Activated CD8-positive, alpha-beta T cell treated with anti-CD3 and anti-CD28 coated beads, Interleukin-2, amount 10 ng/mL, durations not matched to agents 7 days and 5 days (primary cell): ENCODE measurements at places on chromosomes 1 and 21. TPM values are rescaled to one million over a fixed set of nuclear protein-coding genes. Genes with fewer than 3 reads are reported as not detected.
A peak's percentile ranks its signal among the peaks of the same experiment; 100 is the strongest.

The DCST1 gene
- total RNA-seq, result not detected

The TEDDM1 gene
- total RNA-seq, result not detected

The KLF18 gene
- total RNA-seq, result not detected

The B4GALT3 gene
- total RNA-seq, result 34.2 TPM

The LAMB3 gene
- total RNA-seq, result 0.84 TPM

DNA sequence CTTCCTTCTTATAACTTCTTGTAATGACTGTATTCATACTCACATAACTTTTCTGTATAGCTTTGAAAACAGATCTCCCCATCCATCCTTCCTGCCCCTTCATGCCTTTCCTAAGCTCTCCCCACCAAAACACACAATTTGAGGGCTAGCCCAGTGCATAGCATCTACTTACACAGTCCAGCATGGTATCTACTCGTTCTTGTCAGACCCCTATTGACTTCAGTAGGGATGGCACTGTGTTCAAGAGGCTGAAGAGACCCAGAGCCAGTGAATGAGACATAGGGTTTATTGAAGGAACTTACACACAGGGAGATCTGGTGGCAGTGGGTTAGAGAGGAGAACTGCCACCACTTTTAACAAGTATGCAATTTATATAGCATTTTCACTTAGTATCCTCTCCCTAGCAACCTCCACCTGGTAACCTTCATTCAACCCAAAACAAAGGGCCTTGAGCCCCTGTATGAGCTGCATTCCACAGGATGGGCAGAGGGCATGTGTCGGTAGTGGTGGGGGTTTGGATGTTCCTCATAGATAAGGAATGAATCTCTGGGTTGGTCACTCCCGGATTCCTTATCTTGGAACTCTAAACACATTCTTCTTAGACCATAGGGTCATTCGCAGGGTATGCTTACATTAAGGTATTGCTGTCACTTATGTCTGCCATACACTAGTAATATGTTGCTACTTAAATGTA is 64.9 kb upstream of the GNG12 start:
- no peaks in the 10 kb centered on the region for H3K4me1 ChIP-seq
- no peak for DNase-seq
- H3K4me3 ChIP-seq, result no peak overlapping the region
- peaks cover 10% of the 10 kb centered on the region for H3K27me3 ChIP-seq
- H3K27ac ChIP-seq, result no peak overlapping the region
- no peaks in the 10 kb centered on the region for H3K36me3 ChIP-seq

- no peak for DNase-seq
- H3K36me3 ChIP-seq, result peaks cover 8% of the 10 kb centered on the region
- H3K4me3 ChIP-seq, result no peak overlapping the region
- peaks cover 17% of the 10 kb centered on the region for H3K4me1 ChIP-seq
These were observed 140.8 kb downstream of the PGBD5 start for GRCh38 chr1:230285351-230285750.

DNA sequence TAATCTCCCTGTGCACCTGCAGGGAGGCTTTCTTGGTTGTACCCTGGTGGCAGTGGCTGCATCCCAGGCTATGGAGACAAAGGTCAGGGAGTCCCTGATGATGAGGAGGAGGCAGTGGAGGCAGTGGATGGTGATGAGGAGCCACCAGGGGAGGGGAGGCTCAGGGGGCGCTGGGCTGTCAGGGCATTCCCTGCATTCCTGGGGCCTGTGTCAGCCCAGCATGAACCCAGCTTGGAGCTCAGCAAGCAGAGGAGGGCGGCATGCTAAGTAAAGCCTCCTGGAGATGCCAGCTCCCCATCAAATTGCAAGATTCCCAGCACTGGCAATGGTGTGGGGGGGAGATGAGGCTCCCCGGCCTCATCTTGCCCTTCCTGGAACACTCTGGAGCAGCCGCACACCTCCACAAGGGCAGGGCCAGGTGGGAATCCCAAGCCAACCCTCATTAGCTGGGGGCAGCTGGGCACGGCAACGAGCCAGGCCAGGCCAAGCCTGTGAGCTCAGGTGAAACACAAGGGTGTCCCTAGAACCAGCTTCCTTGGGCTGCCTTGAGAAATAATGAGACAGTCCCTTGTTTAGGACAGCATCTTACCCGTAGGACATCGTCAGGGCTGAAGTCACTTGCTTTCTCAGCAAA is 469.5 kb downstream of the MATN1 start:
- H3K4me1 ChIP-seq, result no peaks in the 10 kb centered on the region
- peaks cover 5% of the 10 kb centered on the region for H3K27me3 ChIP-seq
- H3K27ac ChIP-seq, result no peak overlapping the region
- H3K36me3 ChIP-seq, result no peaks in the 10 kb centered on the region
- no peak overlapping the region for H3K4me3 ChIP-seq

- no peak overlapping the region for H3K4me3 ChIP-seq
- peaks cover 10% of the 10 kb centered on the region for H3K27me3 ChIP-seq
- DNase-seq, result no peak
- H3K36me3 ChIP-seq, result no peaks in the 10 kb centered on the region
These were observed 77.6 kb downstream of the CLIC4 start for GRCh38 chr1:24822887-24823286.

GRCh38 chr1:182794676-182795201 is 5.2 kb downstream of the NPL start:
- H3K27me3 ChIP-seq, result peaks cover 9% of the 10 kb centered on the region
- H3K4me1 ChIP-seq, result peaks cover 11% of the 10 kb centered on the region
- no peak for DNase-seq
- H3K4me3 ChIP-seq, result no peak overlapping the region
- H3K27ac ChIP-seq, result no peak overlapping the region

- DNase-seq, result no peak
- H3K27ac ChIP-seq, result no peak overlapping the region
- no peaks in the 10 kb centered on the region for H3K27me3 ChIP-seq
- peaks cover 14% of the 10 kb centered on the region for H3K4me1 ChIP-seq
- H3K4me3 ChIP-seq, result no peak overlapping the region
These were observed 8.0 kb downstream of the RABGAP1L start for GRCh38 chr1:174167265-174167803.

DNA sequence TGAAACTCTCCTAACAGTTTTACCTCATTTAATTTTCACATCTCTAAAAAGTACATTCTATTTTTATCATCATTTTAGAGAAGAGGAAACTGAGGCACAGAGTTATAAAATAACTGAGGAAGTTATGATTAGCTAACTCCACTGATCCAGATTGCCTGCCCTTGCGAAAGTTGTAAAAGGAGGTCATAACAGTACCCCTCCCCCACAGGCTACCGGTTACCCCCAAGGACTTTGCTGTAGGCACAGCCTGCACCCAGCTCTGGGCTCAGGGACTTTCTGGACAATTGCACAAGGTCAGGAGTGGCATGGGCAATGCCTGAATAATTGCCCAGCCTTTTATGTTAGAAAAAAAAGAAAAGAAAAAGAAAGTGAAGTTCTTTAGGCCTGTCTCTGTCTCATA is 22.7 kb downstream of the PIGM start:
- peaks cover 28% of the 10 kb centered on the region for H3K27me3 ChIP-seq
- no peak overlapping the region for H3K27ac ChIP-seq
- no peaks in the 10 kb centered on the region for H3K36me3 ChIP-seq
- no peaks in the 10 kb centered on the region for H3K4me1 ChIP-seq
- DNase-seq, result no peak

- no peak for DNase-seq
- H3K4me1 ChIP-seq, result no peaks in the 10 kb centered on the region
- no peak overlapping the region for H3K4me3 ChIP-seq
- no peak overlapping the region for H3K27ac ChIP-seq
- no peaks in the 10 kb centered on the region for H3K36me3 ChIP-seq
These were observed 70.6 kb downstream of the TGFB2 start for GRCh38 chr1:218415726-218416125.

DNA sequence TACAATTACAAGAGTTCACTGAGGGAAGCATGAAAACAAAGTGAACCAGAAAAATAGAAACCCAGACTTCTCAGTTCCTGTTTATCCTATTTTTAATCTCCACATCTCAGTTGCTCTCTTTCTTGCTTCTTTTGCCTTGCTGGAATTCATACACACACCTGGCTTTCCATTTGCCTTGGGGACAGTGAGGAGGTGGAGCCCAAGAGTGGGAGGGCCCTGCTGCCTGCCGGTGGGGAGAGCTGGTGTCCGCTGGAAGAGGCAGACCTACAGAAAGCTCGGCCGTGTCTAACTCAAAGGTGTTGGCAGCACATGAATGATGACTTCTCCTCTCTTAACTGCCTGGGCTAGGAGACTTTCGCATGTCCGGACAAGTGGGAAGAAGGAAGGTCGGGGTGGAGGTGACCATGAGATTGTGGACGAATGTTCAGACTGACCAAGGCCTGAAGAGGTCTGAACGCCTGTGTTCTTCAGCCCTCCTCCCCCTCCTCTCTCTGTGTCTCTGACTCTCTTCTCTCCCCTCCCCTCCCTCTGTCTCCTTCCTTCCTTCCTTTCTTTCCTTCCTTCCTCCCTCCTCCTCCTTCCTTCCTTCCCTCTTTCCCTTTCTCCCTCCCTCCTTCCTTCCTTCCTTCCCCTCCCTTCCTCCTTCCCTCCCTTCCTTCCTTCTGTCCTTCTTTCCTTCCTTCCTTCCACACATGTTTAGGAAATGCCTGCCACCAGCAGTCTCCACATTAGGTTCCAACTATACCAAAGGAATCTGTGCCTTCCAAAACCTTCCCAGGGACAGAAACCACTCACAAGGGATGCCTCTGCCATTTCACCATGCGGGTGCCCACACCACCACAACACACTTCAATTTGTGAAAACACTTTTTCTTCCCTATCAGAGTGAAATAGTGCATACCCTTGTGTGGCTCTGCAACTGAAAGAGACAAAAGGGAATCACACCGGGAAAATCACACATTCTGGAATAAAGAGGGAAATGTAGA is 157.3 kb upstream of the RUNX1 start:
- no peak overlapping the region for H3K27ac ChIP-seq
- peaks cover 12% of the 10 kb centered on the region for H3K27me3 ChIP-seq
- DNase-seq, result no peak
- no peaks in the 10 kb centered on the region for H3K36me3 ChIP-seq
- H3K4me3 ChIP-seq, result no peak overlapping the region
- peaks cover 20% of the 10 kb centered on the region for H3K4me1 ChIP-seq

- peaks cover 27% of the 10 kb centered on the region for H3K36me3 ChIP-seq
- no peaks in the 10 kb centered on the region for H3K27me3 ChIP-seq
- no peak for DNase-seq
These were observed 13.1 kb downstream of the ECE1 start for GRCh38 chr1:21277180-21277579.

DNA sequence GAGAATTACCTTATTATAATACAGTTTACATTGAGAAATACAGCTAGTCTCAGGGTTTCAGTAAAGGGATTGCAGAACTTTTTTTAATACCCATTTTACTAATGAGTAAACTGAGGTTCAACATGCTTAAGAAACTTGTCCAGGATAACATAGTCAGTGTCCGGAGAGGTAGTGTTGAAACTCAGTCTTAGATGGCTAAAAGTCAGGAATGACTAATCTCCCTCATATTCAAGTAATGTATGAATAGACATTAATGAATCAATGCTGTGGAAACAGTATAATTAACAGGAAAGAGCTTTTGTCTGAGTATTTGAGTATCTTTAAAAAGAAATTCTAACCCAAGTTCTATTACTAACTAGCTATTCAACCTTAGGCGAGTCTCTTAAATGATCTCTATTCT is 397.6 kb downstream of the PLA2G4A start:
- DNase-seq, result no peak
- H3K27ac ChIP-seq, result no peak overlapping the region

GRCh38 chr1:36098650-36099365 is 10.1 kb downstream of the ADPRS start:
- peaks cover 10% of the 10 kb centered on the region for H3K4me1 ChIP-seq
- H3K27ac ChIP-seq, result no peak overlapping the region
- H3K27me3 ChIP-seq, result no peaks in the 10 kb centered on the region
- H3K4me3 ChIP-seq, result no peak overlapping the region
- DNase-seq, result no peak

- no peak overlapping the region for H3K4me3 ChIP-seq
- H3K36me3 ChIP-seq, result no peaks in the 10 kb centered on the region
- no peaks in the 10 kb centered on the region for H3K4me1 ChIP-seq
- no peak overlapping the region for H3K27ac ChIP-seq
These were observed 90.1 kb upstream of the SLC25A33 start for GRCh38 chr1:9449110-9449627.

GRCh38 chr1:200302921-200303290 is 106.9 kb downstream of the ZNF281 start:
- H3K4me1 ChIP-seq, result peaks cover 19% of the 10 kb centered on the region
- H3K4me3 ChIP-seq, result peak overlapping the region; percentile 85
- no peaks in the 10 kb centered on the region for H3K36me3 ChIP-seq
- no peak for DNase-seq

DNA sequence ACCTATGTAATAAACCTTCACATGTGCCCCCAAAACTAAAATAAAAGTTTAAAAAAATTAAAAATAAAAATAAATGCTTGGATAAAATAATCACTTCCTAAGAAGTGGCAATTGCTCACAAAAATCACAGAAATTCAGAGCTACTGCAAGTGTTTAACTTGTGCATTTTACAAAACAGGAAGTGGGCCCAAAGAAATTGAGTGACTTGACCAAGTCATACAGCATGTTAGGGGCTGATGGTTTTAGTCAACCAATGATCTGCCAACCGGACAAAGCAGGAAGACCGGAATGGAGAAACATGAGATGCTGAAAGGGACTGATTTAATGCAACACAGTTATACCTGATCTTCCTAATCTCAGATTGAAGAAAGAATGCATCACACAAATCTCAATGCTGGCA is 96.5 kb downstream of the SMYD2 start:
- no peak overlapping the region for H3K27ac ChIP-seq
- no peak for DNase-seq
- no peak overlapping the region for H3K4me3 ChIP-seq
- H3K36me3 ChIP-seq, result no peaks in the 10 kb centered on the region
- peaks cover 12% of the 10 kb centered on the region for H3K27me3 ChIP-seq

GRCh38 chr1:46941135-46941694 is at the start of gene CYP4A11:
Gene CYP4A11, minus strand, starts transcription at chr1:46941476. Its CDS starts 43 bp downstream, at chr1:46941433.
- no peaks in the 10 kb centered on the region for H3K4me1 ChIP-seq
- H3K27me3 ChIP-seq, result peaks cover 23% of the 10 kb centered on the region
- no peak for DNase-seq
- no peak within 1 kb of the TSS for H3K4me3 ChIP-seq
- no peaks in the 10 kb centered on the region for H3K36me3 ChIP-seq

- peaks cover 52% of the 10 kb centered on the region for H3K4me1 ChIP-seq
- H3K27ac ChIP-seq, result peak overlapping the region; percentile 99
- peak; percentile 87 for DNase-seq
- no peaks in the 10 kb centered on the region for H3K27me3 ChIP-seq
These were observed 655 bp downstream of the USF1 start for GRCh38 chr1:161044908-161045735.

DNA sequence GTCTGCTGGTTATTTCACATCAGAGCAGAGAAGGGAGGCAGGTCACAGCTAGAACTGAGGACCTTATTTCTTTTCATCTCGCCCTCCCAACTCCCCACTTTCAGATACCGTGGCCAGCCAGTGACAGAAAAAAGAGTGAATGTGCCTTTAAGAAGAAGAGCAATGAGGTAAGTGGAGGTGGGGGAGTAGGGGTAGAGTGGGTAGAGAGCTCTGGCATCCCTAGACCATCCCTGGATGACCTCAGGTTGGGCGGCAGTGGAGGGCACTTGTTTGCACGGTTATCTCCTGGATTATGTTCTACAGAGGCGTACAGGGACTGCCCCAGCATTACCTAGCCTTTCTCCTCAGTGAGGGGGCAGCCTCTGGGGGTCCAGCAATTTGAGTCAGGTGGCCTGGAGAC is 4.6 kb downstream of the SEMA4A start:
- no peak overlapping the region for H3K4me3 ChIP-seq
- DNase-seq, result no peak
- H3K4me1 ChIP-seq, result peaks cover 81% of the 10 kb centered on the region
- no peaks in the 10 kb centered on the region for H3K27me3 ChIP-seq
- H3K36me3 ChIP-seq, result peaks cover 36% of the 10 kb centered on the region
- peak overlapping the region; percentile 13 for H3K27ac ChIP-seq

GRCh38 chr1:208600456-208601190 is 356.4 kb upstream of the PLXNA2 start:
- H3K4me1 ChIP-seq, result no peaks in the 10 kb centered on the region
- no peaks in the 10 kb centered on the region for H3K27me3 ChIP-seq
- no peaks in the 10 kb centered on the region for H3K36me3 ChIP-seq
- H3K27ac ChIP-seq, result no peak overlapping the region
- no peak for DNase-seq
